ENCODE measurements at places on chromosomes 2 and 18.

GRCh38 chr2:110677080-110677479 lies 783 bp downstream of the BUB1 start:
- no peak for DNase-seq

GRCh38 chr2:238280083-238280825 lies 8.2 kb downstream of the PER2 start:
- no peak for DNase-seq

DNA sequence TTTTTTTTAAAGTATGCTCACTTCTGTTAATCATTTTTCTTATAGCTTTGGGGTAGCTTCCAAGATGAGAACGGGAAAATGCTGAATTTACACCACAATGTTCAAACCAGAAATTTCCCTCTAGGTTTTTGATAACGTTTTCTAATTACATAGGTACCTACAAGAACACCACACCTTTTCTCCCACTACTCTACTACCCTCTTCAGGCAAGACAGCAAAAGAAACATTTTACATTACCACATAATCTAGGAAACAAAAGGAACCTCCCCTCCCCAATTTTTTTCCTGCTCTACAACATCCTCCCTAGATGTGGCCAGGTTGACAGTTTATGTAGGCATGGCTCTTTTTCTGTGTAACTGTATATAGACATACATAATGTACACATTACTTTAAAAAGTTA lies 32.4 kb downstream of the NDUFAF7 start:
- DNase-seq = no peak

- no peak for DNase-seq
Observed at GRCh38 chr2:21263622-21264021, 139.9 kb downstream of the TDRD15 start.

GRCh38 chr18:22093731-22094357 lies 75.5 kb upstream of the GATA6 start:
- no peak for DNase-seq

DNA sequence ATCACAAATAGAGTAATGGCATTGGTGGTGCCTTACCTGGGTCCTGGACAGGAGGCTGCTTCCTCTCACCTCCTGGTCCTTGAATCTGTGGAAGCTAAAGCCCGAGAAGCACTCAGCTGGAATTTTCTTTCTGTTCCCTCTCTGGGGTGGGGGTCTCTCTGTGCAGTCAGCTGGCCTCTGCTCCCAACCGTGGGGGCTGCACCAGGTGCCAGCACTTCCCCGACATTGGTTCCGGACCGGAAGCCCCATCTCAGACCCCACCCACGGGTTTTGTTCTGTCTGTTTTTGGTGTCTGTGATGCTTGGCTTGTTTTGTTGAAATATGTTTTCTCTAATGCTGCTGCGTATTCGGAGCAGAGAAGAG lies 154.7 kb downstream of the TWIST2 start:
- no peak for DNase-seq

DNA sequence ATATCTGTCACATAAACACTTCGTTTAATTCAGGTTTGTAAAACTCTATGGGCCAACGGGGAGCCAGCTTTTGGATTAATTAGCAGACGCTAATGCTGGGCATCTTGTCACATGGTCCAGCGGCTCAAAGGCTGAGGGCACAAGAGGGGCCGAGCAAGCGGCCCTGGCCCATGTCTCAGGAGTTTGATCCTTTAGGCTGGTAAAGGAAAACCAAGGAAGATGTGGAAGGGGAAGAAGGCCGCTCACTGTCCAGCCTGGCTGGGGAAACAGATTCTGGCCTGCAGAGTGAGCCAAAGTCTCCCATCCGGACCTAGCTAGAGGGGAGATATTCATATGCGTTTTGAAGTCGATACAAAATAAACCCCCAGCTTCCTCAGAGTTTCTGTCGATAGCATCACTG lies 248.6 kb upstream of the SIX2 start:
- DNase-seq = no peak

DNA sequence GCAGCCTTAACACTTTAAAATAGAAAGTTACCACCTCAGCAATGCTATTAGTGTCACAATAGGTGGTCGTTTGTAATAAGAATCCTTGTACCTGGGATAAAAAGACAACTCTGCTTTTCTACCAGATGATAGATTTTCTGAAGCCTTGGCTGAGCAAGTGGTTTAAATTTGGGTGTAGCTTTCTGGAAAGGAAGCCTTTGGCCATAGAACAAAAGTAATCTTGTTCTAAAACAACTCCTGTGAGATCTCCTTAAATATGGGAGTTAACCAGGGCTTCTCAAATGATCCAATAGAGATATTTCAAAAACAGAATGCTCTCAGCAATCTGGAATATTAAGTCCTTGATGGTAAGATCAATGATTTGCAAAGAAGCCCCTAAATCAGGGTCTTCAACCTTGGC lies 261.6 kb downstream of the ZNF516 start:
- DNase-seq = no peak

- no peak for DNase-seq
Observed at GRCh38 chr18:54690198-54690597, 99.2 kb downstream of the DYNAP start.

DNA sequence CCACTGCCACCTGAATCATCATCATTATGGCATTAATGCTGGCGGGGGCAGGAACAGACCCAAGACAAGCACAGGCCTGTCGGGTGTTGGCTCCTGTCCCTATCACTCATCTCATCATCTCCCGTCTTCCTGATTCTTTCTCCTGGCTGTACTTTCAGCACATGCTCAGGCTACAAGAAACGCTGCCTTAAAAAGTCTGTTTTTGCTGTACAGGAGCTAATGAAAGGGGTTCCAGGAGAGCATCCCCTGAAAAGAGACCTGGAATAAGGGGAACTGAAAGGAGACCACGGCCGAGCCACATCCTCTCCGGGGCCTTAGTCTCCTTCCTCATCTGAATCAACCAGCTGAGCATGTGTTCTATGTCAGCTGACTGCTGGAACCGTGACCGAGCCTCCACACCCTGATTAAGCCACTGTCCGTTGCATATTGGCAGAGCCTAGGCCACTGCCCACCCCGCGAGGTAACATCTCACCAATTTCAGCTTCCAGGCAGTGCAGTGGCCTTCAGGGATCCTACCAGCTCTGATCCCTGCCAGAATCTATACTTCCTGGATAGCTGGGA lies 62.6 kb downstream of the DNMT3A start:
- no peak for DNase-seq

- no peak for DNase-seq
Observed at GRCh38 chr2:160175169-160176134, 24.6 kb downstream of the ITGB6 start.
